ENCODE measurements at places on chromosomes 5 and 9.

DNA sequence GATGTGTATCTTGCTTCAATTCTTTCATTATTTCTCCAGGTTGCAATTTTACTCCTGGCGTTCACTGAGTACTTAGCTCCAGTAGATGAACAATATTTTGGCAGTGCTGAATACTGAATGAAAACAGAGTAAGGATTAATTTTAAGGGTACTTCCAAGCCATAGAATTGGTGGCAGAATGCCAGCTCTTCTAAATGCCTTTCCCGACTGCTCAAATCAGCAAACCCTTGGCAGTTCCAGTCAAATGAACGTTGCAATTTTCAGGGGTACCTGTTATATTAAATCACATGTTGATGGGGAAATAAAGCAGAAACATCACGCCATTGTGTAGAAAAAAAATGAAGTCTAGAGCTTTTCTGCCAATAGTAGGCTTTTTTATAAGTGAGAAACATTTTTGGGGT lies 282.4 kb upstream of the RPS23 start:
- no peak for DNase-seq

GRCh38 chr5:159286420-159287035 lies 23.4 kb downstream of the UBLCP1 start:
- no peak for DNase-seq

GRCh38 chr9:36328798-36329411 lies 70.7 kb upstream of the GNE start:
- DNase-seq: no peak

- no peak for DNase-seq
Measured at GRCh38 chr5:155649666-155650065, 636.1 kb downstream of the KIF4B start.

DNA sequence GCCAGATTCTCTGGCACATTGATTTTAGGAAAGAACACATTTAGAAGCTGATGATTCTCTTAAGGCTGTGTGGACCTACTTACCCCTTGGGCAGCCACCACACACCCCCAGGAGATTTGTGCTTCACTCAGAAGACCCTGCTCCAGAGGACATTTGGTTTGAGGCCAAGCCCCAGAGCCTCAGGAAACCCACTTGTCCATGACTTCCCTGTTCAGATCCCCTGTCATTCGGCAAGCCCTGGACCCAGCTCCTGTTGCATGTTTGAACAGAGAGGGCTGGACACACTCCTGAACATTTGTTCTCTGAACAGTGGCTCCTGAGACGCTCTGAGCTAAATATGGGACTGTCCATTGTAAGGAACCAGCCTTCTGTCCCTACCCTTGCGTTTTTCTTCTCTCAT lies 82.1 kb downstream of the AMBP start:
- no peak for DNase-seq

GRCh38 chr5:1479581-1480188 lies 34.4 kb upstream of the SLC6A3 start:
- DNase-seq: no peak

DNA sequence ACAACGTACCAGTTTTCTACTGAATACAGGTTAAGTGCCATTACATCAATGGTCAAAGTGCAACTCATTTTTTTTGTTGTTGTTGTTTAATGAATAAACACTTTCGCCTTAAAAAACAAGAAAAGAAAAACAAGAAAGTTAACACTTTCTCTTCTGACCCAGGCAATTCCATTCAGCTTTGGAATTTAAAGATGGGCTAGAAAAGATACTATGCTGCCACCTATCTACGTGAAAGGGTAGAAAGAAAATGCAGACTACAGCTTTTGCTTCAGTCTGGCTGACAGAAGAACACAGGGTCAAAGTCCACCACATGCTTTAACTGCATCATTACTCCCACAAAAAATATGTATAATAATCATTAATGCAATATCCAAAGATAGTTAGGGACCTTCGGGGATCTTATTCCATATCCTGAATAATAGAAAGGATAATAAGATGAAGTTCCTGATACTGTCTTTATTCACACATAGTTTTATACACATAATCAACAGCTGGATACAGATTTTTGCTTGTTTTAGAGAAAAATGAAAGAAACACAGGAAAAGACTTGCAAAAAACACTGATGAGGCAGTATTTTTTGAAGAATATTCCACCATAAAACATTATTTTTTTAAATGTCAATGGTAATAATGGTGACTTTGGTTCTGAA lies 40.4 kb downstream of the ZDHHC21 start:
- no peak for DNase-seq

- DNase-seq: no peak
Measured at GRCh38 chr5:53100606-53101005, 9.0 kb downstream of the MOCS2 start.

DNA sequence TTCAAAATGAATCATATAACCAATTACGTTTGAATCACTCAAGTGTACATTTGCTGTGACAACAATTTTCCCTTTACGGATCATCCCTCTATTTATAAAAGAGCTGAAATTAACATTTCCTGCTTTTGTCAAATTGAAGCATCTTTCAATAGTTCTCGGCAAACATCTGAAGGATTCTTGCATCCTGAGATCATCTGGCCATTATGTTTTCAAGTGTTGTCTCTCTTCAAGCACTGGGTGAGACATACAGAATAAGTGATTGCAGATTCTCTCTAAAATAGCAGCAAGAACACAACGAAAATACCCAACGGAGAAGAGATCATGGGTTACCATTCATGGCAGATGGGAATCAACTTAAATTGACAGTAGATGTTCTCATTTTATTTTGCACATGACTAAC lies 283.4 kb upstream of the GRAMD2B start:
- DNase-seq: no peak

GRCh38 chr5:1401536-1402138 lies 43.6 kb downstream of the SLC6A3 start:
- DNase-seq: no peak

- DNase-seq: peak; percentile 23
Measured at GRCh38 chr9:21831841-21832509, 29.5 kb downstream of the MTAP start.

DNA sequence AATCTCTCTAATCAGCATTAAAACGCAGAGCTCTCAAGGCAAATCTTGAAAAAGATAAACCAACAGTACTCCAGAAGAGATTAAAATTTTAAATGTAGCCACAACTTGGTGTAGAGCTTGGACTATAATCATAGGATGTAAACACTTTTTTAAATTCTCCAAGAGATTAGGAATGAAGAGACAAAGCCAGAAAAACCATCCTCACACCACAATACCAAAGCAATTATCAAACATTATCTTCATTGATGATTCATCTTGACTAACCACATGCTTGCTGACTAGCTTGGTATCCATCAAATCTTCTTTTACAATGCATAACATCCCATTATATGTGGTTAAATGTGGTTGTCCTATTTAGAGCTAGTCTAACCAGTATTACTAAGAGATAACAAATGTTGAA lies 815.1 kb downstream of the TLE1 start:
- no peak for DNase-seq

- no peak for DNase-seq
Measured at GRCh38 chr5:73297430-73297829, 124.4 kb downstream of the TMEM174 start.

DNA sequence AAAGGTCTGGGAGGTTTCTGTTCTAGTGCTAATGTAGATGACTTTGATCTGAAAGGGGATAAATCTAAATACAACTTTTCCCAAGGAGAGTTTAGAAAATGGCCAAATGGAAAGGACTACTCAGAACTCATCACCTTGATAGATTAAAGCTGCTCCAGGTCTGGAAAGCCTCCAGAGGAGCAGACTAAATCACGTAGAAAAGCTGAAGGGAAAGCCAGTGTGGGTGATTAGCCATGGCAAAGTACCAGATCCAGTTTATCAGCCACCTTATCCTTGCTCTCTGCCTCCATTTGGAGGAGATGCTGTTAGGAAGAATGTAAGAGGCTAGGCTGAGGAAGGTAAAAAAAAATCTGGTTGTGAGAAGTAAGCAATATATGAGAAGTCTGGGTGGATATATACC lies 120.7 kb upstream of the RAI14 start:
- DNase-seq: no peak

- DNase-seq: no peak
Measured at GRCh38 chr5:95142145-95142544, 142.7 kb downstream of the MCTP1 start.

GRCh38 chr5:129249886-129250285 lies 155.3 kb downstream of the ISOC1 start:
- DNase-seq: no peak

- DNase-seq: no peak
Measured at GRCh38 chr5:102916109-102916508, 161.0 kb downstream of the PAM start.

DNA sequence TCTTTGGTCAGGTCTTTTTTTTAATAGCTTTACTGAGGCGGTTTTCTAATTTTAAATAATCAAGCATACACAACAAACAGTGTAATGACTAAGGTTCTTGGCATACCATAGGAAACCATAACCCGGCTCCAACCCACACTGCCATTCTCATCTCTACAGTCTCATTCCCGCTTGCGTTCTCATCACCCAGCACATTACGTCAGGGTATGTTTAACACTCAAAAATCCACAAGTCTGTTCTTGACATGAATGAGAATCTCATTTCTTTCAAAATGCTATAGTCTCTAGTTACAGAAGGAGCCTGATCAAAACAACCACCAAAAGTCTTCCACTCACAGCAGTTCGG lies 505 bp downstream of the C5orf34 start:
- no peak for DNase-seq

DNA sequence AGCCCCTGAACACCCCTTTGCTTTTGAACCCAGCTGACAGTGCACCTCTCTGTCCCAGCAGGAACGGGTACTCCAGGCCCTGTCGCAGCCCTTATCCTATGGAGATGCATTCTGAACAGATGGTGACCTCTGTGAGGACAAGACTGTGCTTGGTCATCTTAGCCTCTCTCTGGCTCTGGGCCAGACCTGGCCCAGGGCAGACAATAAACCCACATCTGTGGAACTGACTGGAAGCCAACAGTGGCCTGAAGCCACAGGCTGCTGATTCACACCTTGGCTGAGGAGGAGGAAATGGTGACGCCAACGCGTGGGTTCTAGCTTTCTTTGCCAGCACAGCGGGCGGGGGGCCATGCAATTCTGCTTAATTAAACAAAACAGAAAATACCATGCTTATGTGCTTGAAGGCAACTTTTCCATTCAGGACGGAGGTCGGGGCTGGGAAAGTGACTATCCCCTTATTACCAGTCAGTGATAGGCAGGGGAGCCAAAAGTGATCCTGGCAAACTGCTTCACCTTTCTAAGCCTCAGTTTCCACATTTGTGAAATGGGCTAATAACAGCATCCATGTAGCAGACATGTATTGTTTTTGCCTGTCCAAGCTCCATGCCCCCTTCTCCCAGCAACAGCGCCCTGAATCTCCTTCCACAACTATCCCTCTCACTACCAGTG lies 10.8 kb downstream of the SH3PXD2B start:
- DNase-seq: peak; percentile 65

GRCh38 chr9:122364117-122364782 lies 6.6 kb upstream of the PTGS1 start:
- DNase-seq: no peak

- no peak for DNase-seq
Measured at GRCh38 chr5:4244306-4244705, 648.7 kb downstream of the IRX1 start.

- DNase-seq: no peak
Measured at GRCh38 chr5:43305948-43306565, 7.2 kb downstream of the HMGCS1 start.

- no peak for DNase-seq
Measured at GRCh38 chr5:51225789-51226742, 157.2 kb upstream of the ISL1 start.

GRCh38 chr9:137590123-137590468 lies 216 bp downstream of the ZMYND19 start:
- DNase-seq: no peak

DNA sequence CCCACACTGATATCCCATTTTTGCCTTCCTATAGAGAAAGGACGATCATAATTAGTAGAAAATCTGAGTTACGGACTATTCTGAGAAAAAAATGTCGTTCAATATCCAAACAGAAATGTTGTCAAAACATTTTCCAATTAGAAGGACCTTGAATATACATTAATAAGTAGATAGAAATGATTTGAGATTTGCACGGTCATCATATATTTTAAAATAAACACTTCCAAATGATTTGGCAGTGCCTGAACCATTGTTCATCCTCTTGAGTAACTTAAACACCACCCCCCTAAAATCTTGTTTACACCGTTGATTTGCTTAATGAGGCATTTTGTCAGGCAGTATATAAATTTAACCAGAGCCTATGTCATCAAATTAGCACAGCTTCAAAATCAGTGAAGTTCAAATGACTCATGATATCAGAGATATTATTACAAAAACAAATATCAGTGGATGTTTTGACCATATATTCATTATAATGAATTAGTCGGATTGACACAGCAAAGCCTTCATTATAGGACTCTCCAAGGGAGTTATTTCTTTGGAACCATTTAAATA lies 105.0 kb downstream of the ACTL7B start:
- no peak for DNase-seq

DNA sequence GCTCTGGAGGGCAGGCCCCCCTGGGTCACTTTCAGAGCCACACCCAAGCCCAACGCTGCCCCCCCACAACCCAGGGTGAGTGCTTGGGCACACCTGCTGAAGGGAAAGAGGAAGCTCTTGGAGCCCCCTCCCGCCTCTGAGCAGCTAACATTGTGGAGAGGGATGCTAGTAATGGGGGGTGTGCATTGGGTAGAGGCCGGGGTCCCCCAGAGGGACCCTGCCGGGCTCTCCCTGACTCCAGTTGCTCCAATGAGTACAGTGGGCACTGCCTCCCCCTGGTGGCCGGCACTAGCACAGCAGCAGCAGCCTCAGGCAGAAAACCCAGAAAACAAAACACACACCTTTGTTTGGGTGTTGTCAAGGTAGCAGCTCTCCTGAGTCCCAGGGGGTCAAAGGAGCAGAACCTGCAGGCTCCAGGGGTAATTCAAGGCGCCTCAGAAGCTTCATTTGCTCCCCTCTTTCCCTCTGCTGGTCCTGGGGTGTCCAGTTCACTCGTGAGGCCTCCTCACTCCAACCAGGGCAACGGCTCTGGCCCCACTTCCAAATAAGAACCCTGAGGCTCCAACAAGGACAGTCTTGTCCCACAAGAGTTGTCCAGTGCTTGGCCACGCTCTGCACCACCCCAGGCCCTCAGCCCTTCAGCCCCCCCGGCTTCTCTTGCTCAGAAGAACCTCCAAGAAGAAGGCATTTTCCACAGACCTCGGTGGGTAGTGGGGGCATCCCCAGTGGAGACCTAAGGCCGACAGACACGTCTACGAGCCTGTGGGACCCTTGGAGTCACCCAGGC lies 16.1 kb downstream of the GBGT1 start:
- DNase-seq: peak; percentile 66
